ENCODE measurements at places on chromosomes 6 and 20.

DNA sequence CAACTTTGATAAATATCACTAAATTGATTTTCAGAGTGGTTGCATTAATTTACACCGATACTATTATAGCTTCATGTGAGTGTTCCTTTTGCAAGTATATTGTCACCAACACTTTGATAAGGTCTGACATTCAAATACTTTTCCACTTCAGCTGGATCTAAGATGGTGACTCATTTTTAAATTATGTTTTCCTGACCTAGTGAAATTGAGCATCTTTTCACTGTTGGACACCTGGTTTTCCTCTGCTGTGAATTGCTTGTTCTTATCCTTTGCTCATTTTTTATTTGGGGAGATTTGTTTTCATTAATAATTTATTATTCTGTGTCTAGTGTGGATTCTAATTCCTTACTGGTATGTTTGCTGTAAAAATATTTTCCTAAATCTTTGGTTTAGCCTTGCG, 85.2 kb upstream of the PRDM1 start:
- no peak for DNase-seq

- DNase-seq = no peak
These were observed 98.2 kb upstream of the HDGFL1 start for GRCh38 chr6:22471132-22471690.

DNA sequence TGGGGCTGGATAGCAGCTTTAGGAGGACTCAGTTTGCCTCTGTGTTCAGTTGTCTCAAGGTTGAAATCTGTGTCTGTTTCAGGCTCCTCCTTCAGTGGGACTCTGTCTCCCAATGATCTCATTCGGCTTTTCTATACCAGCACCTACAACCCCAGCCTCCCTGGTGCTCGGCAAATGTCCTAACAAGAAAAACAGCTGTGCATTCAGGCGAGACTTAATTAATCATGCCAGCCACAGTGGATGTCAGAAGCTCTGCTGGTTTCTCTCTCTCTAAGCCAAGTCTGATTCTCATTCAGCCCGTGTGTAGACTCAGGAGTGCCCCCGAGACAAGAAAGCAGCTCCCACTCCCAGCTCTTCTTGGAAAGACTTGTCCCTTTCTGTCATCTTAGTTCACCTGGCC, 46.8 kb downstream of the SUN5 start:
- no peak for DNase-seq

GRCh38 chr6:124054034-124054433, 250.4 kb downstream of the NKAIN2 start:
- DNase-seq = no peak

DNA sequence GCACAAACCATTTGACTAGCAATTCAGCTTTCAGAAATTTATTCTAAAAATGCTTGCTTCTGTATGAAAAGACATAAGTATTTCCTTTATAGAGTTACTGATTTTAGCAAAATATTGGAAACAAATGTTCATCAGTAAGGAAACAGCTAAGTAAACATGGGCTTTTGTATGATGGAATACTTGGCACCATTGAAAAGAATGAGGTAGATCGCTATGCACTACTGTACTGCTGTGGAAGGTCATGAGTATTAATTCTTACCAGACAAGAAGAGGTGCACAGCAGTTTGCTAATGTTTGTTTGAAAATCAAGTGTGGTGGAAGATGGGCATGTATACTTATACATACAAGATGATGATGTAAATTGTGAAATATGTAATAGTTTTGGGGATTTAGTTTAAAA, 73.0 kb downstream of the FARS2 start:
- DNase-seq = no peak

GRCh38 chr6:33029328-33030184, 20.2 kb upstream of the HLA-DOA start:
- no peak for DNase-seq

GRCh38 chr6:52635049-52635577, 35.8 kb upstream of the TMEM14A start:
- DNase-seq = no peak

GRCh38 chr20:43746344-43747137, 19.7 kb upstream of the GTSF1L start:
- DNase-seq = no peak

DNA sequence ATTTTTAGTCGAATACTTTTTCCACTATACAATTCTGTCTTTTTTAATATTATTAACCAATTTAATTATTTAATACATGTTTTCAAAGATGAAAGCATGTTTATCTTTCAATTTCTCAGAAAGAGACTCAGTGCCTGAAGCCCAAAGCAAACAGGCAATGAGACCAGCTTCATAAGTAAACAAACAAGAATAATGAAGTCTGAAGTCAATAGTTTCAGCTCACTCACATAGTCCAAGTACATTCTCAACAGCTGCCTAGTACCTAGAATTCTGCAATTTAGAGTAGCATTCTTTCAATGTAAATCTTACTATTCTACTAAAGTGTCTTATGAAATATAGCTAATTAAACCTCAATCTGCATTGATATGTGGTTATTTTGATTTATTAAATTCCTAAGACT, 626.5 kb upstream of the NRSN1 start:
- no peak for DNase-seq

- no peak for DNase-seq
These were observed 9.6 kb downstream of the DLGAP4 start for GRCh38 chr20:36315545-36316351.

GRCh38 chr20:4297127-4297826, 281.9 kb upstream of the RNF24 start:
- no peak for DNase-seq

- DNase-seq = no peak
These were observed 28.1 kb upstream of the AKIRIN2 start for GRCh38 chr6:87729965-87730719.

- DNase-seq = no peak
These were observed 1.2 kb downstream of the IRF4 start for GRCh38 chr6:392441-393390.

DNA sequence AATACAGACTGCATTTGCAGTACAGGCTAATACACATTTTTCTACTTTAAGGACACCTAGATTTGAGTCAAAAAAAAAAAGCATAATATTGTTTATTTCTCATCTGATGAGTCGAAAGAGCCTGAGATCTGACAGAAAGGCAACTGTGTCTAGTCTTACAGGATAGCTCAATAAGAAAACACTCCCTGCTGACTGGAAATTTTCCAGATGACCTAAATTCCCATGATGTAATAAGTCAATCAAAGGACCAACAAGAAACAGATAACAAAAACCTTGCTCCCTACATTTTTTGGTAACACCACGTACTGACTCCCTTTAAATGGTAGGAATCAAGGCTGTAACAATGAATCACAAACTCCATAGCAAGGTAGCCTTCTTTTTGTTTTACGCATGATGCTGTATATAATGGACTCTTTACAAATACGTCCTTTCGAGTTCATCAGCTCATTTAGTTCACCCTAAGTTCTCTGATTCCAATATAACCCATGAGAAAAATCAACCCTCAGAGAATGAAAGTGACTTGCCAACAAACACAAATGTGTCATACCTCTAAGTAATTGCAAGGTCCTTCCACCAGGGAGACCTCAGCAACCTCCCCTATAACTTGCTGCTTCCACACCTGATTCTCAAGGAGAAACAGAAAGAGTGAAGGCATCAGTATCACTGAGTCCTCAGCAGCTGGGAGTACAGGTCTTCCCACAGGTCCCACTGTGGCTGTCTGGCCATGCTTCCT, 12.1 kb downstream of the TBX18 start:
- no peak for DNase-seq

DNA sequence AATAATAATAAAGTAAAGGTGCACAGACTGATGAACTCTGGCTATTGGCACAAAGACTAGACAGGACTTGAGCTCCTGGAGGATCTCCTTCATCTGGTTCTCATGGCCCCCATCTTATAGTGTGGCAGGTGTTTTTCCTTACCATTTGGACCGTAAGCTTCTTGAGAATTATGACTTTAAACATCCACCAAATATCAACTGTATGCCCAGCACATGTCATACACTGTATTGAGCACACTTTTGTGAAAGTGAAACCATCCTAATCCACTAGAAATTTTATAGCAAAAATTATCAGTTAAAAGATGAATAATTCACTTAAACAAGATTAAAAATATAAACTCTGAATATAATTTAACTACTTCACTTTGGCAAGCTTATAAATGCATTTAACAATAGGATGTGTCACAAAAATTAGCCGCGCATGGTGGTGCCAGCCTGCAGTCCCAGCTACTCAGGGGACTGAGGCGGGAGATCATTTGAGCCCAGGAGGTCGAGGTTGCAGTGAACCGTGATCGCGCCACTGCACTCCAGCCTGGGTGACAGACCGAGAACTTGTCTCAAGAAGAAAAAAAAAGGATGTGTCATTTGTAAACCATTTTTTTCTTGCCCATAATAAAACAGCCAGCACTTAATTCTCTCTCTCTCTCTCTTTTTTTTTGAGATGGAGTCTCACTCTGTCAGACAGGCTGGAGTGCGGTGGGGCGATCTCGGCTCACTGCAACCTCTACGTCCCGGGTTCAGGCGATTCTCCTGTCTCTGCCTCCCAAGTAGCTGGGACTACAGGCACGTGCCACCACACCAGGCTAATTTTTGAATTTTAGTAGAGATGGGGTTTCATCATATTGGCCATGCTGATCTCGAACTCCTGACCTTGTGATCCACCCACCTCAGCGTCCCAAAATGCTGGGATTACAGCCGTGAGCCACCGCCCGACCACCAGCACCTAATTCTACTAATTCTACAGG, 9.1 kb downstream of the HIVEP2 start:
- no peak for DNase-seq

GRCh38 chr6:26175428-26176181, 88.4 kb downstream of the HFE start:
- no peak for DNase-seq

Measured in stimulated activated CD4-positive, alpha-beta T cell treated with anti-CD3 and anti-CD28 coated beads, TNF-alpha, amount 100 ng/mL, for 4 hours (primary cell).